ENCODE measurements at places on chromosomes 13 and 19.

DNA sequence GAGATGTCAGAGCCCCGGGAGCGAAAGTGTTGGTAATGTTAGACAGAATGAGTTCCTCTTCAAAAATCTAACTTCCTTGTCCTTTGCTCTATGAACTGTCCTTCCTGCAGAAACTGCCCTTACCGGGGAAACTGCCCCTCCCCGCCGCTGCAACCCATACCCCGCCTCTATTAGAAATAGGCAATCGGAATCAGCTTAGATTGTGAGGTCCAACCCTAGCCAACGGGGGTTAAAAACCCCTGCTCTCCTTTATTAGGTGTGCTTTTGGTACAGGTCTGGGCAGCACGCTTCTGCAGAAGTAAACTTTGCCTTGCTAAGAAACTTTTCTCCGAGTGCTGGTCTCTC, 11.5 kb upstream of the CAPNS1 start:
- no peak for DNase-seq

DNA sequence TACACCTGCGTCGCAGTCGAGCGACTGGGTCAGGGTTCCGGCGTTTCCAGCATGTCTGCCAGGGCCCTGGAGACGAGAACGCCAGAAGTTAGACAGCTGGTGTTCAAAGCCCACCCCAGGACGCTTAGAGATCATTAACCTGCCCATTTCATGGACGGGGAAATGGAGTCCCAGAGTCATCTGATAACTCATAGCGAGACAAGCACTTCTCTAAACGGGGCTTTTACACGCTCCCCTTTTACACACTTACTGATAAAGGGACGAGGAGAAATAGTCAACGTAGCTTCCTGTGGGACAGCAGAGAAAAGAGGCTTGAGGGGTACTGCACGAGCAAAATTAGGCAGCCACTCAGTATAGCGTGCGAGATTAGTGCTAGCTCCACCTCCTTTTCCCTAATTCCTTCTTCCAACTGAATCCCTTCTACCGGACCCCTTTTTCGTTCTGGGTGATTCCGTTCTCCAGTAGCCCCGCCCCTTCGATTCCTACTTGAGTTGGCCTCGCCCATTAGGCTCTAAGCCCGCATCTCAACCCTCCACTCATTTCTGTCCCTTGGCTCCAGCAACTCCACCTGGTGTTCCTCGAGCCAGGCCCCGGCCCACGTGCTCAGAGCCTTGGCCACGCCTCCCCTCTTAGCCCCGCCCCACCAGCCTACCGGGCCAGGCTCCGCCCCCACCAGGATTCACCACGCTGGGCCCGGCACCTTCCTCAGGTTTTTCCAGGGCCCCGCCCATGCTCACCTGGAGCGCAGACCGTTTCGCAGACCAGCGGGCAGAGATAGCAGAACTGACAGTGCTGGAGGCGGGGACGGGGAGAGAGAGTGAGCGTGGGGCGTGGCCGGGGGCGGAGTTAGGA, 3.7 kb downstream of the HRC start:
- peak; percentile 100 for DNase-seq

DNA sequence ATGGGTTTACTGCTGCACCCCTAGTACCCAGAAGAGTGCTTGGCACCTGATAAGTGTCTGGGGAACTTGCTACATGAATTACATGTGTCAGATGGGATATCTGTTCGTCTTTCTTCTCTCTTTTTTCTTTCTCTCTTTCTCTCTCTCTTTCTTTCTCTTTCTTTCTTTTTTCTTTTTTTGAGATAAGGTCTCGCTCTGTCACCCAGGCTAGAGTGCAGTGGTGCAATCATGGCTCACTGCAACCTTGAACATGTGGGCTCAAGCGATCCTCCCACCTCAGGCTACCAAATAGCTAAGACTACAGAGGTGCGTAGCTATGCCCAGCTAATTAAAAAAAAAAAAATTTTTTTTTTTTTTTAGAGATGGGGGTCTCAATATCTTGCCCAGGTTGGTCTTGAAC, 6.1 kb downstream of the CADM4 start:
- DNase-seq = no peak

- no peak for DNase-seq
These were observed 62.3 kb downstream of the ZNF627 start for GRCh38 chr19:11659612-11660011.

DNA sequence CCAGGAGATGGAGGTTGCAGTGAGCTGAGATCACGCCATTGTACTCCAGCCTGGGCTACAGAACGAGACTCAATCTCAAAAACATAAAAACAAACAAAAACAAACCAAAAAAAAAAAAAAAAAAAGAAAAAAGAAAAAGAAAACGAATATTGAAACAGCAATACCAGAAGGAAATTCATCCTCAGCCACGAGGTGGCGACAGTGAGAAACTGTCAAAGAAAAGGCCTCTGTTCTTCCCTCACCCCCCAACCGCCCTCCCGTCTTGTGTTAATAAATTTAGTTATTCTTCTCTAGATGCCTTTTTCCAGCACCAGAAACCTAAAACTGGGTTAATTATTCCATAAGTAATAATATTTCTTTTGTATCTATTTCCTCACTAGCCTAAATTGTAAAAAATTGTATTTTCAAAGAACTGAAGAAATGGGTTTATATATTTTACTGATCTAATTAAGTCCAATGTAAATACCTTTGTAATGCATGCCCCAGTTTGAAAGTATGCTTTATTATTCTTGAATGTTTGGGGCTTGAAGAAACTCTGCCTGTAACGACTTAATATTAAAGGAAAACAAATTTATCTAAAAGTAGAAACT, 38.6 kb downstream of the LIG4 start:
- no peak for DNase-seq
